ENCODE measurements at places on chromosomes 11 and 22.

DNA sequence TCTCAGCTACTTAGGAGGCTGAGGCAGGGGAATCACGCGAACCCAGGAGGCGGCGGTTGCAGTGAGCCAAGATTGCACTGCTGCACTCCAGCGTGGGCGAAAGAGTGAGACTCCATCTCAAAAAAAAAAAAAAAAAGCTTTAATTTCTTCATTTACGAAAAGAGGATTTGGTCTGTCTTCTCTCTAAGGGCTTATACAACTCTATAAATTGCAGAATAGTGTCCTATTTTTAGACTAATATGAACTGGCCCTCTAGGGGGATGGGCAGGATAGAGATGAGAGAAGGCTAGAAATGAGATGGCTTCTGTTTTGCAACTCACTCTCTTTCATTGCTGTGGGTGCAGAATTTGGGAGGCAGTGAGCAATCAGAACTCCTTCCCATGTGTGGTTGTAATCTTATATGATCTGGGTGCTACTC is 11.3 kb downstream of the MAML2 start:
- DNase-seq, result no peak

- peak; percentile 79 for DNase-seq
Observed at GRCh38 chr11:35009191-35009943, 92.9 kb downstream of the PDHX start.

DNA sequence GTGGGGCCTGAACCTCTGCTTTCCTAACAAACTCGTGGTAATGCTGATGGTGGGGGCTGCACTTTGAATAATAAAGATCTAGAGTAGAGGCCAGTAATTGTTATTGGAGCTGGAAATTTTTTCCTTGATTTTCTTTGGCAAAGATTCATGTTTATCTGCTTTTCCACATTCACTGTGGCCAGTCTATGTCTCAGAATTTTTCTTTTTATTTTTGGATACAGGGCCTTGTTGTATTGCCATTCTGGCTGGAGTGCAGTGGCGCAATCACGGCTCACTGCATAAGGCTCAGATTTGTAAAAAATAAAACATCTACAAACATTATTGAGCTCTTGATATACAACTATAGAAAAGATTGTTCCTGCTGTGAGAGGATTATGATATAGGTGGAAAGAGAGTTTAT is 1.6 kb downstream of the TMEM135 start:
- DNase-seq, result peak; percentile 41

GRCh38 chr22:42933485-42934091 is 76.5 kb upstream of the ARFGAP3 start:
- DNase-seq, result peak; percentile 95

DNA sequence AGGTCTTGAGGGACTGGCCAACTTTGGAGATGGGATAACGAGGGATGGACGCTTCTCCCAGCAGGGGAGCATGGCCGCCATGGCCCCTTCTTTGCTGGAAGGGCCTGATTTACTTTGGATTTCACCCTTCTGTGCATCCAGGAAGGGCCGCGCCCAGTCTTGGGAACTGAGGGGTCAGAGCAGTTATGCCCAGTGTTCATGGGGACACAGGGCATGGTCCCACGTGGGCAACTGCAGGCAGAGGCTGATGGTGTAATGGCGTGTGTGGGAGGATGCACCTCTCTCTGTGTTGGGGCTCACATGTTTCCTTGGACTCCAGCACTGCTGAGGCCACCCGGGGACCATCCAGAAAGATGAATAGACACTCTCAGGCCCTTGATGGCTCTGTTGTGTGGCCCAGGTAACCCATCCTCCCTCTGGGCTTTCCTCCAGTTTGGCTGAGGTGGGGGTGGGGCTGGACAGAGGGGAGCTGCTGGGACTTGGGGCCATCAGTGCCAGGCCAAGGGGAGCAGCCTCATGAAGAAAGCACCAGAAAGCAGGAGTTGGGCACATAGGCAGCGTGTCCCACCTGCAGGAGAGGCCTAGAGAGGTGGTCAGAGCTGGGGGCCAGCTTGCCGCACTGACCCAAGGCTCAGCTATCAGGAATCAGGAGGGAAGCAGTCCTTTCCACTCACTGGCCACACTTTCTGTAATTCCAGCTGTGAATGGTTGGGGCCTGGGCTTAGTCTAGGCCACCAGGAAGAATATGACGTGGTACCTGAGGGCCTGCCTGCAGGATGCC is 1033.9 kb downstream of the TBC1D22A start:
- no peak for DNase-seq

DNA sequence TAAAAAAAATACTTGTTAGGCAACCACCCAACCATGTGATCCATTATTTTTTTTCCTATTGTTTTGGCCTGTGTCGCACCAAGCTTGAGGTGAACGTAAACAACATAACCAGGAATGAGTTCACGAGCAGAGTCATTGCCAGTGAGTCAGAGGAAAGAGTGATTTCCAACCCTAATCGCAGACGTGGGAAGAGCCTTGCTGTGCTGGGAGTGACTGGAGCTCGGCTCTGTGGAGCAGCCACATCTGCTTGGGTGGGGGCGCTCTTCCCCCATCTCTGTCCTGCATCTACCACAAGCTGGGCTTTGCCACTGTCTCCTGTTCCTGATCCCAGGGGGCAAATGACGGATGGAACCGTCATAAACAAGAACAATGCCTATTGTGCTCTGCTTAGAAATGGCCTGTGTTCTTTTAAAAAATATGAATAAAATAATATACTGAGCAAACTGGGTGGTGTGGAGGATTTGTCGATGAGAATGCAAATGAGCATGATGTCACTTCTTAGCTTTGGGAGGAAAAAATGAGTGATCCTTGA is 210.0 kb downstream of the KIRREL3 start:
- DNase-seq, result peak; percentile 83

GRCh38 chr11:78961937-78962701 is 387.5 kb upstream of the NARS2 start:
- DNase-seq, result no peak

- DNase-seq, result no peak
Observed at GRCh38 chr11:114228435-114229411, 67.5 kb upstream of the NNMT start.

DNA sequence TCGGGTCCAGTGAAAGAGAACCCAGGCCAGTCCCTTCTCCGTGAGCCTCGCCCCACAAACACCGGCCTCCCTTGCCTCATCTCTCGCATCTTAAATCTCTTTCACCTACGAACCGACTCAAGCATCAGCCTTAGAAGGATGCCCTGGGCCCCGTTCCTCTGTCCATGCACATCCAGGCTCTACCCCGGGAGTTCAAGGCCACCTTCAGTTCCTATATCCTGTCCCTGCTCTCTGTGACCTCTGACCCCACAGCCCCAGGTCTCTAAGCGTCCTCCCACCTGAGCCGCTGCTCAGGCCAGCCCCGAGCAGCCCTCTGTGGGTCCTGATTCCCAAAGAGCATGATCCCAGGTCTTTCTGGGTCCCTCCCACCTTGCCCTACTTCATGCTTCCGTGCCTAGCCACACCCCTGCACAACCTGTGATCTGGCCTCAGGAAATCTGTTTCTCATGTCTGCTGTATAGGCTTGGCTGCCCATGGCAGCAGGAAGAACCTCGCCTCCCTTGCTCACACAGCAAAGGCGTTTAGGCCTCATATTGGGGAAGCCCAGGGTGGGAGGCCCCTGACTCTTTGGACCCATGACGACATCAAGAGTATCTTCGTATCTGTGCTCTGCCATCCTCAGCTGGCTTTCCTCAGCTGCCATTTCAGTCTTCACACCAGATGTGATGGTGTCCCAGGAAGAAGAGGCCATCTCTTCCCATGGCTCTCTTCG is 77.5 kb upstream of the SEPTIN5 start:
- DNase-seq, result no peak

DNA sequence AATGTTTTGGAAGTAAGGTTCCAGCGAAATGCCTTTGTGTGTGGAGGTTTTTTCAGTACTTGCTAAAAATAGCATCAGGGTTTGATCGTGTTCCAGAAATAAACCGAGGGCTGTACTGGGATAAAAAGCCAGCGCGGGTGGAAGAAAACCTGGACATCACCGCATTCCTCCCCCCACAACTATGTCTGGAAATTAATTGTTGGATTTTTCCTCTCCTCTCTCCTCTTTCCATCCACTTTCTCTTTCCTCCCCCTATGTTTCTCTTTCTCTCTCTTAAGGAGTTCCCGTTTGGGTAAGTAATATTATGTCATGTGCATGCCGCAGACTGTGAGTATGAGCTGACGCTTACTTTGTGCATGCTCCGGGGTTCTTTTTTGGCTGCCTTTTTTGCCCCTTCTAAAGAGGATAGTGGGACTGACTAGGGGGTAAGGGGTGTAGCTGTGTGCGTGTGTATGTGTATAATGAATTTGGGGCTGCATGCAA is 104.2 kb upstream of the HSD17B12 start:
- no peak for DNase-seq

GRCh38 chr22:45709866-45710265 is 38.2 kb downstream of the ATXN10 start:
- DNase-seq, result peak; percentile 44

DNA sequence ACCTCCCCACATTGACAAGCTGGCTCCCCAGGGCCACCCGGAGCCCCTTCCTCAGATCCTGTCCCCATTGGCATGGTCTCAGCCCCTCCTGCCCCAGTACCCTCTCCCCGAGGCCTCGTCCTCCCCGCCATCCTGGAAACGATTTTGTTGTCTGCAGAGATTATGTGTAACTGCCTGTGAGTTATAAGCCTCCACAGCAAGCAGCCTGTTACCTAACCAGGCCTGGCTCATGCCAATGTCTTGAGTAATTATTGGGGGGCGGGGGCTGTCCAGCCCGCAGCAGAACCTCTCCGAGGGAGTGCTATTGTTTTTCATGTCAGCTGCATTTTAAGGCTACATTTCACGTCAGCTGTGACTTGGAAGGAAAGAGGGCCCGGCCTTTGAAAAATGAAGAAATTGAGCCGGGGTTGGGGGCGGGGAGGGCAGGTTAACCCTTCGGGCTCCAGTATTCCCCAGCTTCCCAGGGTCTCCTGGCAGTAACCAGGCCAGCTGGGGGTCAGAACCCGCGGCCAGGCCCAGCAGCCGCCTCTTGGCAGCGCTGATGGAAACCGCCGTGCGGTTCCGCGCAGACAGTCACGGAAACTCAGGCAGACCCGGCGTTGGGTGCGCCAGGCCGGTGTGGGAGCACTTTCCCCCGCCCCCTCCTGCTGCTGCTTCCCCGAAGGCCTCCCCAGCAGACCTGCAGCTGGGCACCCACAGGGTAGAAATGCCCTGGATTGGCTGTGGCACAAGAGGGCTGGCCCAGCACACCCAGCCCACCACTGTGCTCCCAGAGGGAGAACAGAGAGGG is 59.5 kb downstream of the CDKN1C start:
- DNase-seq, result peak; percentile 98

DNA sequence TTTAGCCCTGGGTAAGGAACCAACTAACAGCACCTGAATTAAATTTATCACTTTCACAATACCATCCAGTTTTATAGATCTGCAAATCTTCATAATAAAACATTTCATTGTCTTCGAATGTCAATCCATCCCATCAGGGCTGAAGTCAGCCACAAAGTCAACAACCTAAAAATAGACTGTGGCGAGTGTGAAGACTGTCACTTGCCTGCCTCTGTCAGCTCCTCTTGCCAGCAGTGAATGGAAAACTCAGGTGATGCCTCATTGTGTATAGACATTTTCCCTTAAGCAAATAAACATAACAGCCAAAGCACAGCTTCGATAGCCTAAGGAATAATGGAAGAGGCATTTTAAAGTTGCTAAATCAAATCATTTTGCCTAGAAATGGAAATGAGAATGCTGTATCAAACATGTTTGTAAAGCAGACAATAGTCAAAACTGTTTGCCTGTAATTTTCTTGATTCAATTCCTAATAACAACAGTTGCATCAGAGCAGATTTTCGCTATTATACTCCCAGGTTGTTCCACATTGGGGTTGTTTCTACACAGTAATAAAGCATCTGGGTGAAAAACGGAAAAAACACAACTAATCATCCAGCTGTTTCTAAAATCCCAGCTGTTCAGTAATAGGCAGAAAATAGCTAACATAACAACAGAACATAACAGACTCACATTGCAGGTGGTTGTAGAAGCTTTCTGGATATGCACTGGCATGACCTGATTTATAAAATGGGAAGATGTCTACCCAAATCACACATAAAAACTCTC is 15.7 kb downstream of the KCNA4 start:
- no peak for DNase-seq
